ENCODE measurements at places on chromosomes 11 and 22.

DNA sequence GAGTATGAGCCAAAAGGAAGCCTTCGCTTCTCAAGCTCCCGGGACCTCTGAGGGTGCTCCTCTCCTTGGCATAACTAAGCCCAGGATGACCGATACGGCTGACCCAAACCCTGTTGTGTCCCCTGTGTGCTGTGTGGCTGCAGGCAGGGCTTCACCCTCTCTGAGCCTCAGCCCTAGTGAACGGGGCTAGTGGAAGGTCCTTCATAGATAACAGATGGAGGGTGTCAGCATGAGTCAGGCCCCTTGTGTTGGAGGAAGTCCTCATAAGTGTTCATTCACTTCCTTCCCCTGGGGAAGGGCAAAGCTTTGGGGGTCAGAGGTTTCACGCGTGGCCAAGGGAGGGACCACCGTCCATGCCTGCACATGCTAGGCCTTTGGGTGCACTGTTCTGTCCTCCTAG, 21.5 kb downstream of the SHISAL1 start:
- peak; percentile 24 for DNase-seq

DNA sequence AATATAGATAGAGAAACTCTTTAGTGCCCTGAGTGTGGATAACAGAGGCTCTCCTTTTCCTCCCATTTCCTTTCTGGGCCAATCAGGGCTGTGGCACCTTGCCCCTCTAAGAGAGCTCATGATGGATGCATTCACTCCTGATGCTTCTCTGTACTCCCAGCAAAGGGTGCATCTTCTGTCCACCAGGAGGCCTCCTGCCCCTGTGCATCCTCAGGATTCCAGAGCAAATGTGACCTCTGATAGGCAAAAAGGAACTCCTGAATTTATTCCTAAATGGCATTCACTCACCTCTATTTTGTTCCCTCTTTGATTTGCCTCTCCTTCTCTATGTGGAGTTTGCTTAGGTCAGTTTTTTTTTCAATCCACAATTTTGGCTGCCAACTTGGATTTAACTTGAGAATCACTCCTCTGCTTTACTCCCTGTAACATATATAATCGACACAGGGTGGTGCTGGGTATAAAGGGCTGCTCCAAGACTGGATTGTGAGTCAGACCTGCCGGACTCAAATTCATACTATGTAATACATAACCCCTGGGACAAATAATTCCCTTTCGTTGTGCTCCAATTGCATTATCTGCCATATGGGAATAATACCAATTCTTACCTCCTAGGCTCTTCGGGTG, 1.1 kb upstream of the MRGPRX4 start:
- no peak for DNase-seq

- DNase-seq, result no peak
These were observed 60.6 kb downstream of the DKK3 start for GRCh38 chr11:11947825-11948224.

DNA sequence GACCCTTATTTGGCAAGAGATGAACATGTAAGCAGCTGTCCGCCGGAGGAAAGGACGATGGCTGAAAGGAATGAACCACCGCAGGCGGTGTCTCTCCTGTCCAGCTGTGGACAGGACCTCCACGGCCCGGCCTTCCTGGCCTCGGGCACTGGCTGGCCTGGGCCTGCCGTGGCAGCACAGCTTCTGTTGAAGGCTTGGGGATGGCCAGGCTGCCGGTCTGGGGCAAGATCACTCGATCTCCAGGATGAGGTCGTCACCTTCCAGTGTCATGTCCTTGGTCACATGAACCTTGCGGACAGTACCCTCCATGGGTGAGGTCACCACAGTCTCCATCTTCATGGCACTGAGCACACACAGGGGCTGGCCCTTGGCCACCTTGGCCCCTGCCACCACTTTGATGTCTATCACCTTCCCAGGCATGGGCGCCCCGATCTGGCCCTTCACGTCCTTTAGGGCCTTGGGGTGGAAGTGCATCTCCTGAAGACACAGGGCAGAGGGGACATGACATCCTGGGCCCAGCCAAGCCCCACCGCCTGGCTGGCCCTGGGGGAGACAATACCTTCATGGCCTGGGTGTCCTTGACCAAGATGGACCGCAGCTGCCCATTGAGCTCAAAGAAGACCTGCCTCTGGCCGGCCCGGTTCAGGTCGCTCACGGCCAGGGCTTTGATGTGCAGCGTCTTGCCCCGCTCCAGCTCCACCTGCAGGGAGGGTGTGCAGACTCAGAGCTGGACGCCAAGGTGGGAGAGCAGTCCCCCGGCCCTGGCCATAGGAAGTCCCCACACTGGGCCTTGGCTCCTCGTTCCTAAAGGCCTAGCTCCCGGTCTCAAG, 5.6 kb downstream of the RCE1 start:
- DNase-seq, result no peak

- no peak for DNase-seq
These were observed 11.1 kb downstream of the OR5A2 start for GRCh38 chr11:59415111-59415510.

DNA sequence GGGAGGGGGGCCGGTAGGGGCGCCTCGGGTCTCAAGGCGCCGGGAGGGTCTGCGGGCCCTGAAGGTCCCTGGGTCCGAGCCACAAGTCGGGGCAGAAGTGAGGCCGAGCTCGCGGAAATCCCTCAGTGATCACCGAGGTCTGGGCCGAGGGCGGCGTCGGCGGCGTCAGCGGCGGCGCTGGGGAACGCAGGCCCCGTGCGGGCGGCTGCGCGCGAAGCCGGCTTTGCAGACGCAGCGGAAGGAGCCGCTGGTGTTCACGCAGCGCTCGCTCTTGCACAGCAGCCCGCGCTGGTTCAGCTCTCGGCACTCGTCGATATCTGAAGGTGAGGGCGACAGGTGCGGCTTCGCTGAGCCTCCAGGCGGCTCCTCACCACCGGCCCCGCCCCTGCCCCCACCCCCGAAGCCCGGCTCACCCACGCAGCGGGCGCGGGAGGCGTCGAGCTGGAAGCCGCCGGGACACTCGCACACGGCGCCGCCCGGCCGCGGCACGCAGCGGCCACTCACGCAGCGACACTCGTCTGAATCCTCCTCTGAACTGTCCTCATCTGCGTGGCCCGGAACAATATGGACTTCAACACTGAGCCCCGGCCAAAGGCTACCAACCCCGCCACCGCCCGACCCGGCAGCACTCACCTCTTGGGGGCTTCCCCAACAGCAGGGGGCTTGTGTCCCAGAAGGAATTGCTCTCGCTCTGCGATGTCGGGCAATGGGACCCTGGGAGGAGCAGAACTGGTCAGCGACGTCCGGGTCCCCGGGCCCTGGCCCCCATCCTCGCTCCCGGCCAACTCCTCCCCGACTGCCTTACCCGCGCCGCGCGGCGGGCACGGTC, 14.2 kb downstream of the SCYL1 start:
- DNase-seq, result no peak

DNA sequence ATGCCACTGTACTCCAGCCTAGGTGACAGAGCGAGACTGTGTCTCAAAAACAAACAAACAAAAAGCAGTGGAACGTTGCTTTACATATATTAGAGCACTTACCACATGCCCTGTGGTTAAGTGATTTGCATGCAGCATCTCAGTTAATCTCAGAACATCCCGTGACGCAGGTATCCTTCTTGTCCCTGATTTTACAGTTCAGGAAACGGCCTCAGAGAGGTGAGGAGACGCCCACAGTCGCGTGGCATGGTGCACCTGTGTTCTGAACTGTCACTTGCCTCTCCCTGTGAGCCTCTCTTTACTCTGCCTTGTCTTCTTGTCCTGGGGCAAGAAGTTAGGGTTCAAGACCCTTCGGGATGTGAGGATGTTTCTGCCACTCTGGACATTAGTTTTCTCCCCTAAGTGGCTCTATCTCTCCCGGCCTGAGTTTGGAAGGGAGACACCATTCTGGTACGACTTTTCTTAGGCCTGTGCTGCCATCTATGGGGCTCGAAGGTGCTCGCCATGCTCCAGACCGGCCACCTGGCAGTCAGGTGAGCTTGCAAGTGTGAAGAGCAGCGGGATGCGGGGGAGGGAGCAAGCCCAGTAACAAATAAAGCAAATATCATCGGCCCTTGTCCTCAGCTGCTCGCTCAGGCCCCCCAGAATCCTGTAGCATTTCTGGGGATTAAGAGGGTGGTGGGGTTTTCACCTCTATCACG, 25.6 kb downstream of the YWHAH start:
- DNase-seq, result peak; percentile 45

DNA sequence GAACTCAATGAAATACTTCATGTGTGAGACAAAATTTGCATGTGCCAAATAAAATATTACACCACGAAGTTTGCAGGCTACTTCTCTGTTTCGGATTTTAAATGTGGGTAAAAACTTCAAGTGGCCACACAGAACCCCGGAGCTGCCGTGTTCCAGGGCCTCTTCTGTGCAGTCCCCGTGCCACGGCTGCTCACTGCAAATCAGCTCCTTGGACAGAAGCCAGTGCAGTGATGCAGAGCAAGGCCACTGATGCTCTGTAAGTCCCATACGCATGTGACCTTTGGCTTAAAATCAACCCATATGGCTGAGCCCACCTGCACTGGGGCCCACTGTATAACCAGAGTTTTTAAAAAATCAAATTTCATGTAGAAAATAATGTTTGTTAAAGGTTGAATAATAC, 1309.4 kb downstream of the TBC1D22A start:
- no peak for DNase-seq

DNA sequence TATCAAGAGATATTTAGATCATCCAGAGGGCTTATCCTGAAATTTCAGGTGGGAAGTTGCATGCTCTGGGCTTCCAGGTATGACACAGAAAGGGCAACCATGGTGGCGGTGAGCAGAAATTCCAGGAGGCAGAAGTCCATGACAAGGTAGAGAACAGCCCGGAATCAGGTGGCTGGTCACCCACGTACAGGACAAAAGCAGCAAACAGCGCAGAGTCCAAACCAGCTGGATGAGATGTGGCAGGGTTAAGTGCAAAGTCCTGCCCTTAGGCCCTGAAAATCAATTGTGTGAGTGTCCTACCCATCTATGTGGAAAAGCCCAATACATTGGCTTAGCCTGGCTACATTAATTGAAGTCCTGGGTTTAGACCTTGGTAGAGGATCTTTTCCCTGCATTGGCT, 11.6 kb downstream of the PPFIBP2 start:
- DNase-seq, result no peak

GRCh38 chr11:130485983-130486382, 37.5 kb downstream of the ADAMTS15 start:
- DNase-seq, result no peak

GRCh38 chr11:19931771-19932369, 219.2 kb downstream of the NAV2 start:
- DNase-seq, result no peak

DNA sequence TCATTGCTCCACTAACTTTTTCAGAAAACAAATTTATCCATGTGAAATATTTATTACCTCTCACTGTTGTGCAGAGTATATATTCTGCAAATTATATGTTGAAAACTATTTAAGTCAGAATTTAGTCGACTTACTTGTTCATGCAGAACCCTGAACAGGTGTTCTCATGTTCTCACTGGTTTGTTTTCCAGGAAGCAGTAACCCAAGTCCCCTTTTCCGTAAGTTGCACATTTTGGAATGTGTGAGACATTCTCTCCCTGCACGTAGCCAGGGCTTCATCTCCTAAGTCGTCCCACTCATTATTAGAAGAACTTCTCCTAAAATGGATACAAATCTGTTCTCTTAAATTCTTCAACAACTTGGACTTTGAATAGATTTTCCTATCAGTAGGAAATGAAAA, 524.9 kb downstream of the CNTN5 start:
- no peak for DNase-seq

DNA sequence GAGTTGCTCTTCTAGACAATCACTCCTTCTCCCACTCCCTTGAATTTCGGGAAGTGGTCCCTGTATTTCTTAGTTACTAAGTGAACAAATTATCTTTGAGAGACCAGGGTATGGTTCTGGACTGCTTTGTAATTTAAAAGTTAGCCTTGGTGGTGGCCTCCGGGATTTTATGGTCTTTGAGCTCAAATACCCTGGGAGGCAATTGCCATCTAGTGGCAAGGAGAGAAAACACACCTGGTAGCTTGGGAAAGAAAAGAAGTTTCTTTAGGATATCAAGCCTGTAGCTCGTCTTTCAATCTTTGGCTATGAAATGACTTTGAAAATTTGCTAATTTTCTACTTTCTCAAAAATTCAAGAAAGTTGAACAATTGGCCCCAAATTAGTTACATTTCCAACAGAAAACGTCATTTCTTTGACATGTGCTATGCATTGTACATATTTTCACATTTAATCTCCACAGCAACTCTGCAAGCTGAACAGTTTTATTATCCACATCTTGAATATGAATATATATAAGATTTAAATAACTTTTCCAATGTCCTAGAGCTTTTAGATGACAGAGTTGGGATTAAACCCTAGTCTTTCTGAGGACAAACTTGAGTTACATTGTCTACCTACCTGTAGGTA, 39.1 kb downstream of the MMP27 start:
- DNase-seq, result no peak

- DNase-seq, result no peak
These were observed 12.3 kb upstream of the SH3BP1 start for GRCh38 chr22:37627121-37627520.

- no peak for DNase-seq
These were observed 2.5 kb downstream of the CHST1 start for GRCh38 chr11:45662665-45663485.

DNA sequence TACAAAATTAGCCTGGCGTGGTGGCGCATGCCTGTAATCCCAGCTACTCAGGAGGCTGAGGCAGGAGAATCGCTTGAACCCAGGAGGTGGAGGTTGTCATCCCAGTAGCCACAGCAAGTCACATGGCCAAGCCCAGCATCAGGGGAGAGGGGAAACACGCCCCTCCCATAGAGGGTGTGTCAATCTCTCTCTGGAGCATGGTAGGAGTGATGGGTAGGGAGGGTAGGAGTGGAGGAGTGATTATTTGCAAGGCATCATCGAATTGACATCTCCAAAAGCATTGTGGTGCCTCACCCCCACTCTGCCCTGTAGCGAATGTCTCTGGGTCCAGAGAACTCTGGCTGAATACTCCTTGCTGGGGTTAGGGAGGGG, 6.1 kb upstream of the SSTR3 start:
- DNase-seq, result no peak

DNA sequence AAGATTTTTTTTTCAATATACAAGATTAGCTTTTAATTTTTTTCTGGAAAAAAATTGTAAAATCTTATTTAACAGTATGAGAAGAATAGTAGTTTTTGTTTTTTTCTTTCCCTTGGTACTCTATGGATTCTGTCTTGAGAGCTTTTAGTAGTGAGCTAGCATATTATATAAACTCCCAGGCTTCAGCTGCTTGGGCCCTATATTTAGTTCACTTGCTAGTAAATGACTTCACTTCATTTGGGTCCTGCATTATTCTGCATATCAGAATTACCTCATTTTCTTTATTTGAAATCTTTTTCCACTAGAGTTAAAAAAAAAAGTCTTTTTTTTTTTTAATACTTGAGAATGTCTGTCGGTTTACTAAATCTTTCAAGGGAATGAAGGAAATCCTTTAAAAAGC, 33.1 kb downstream of the HIPK3 start:
- DNase-seq, result no peak

- DNase-seq, result no peak
These were observed 6.9 kb downstream of the KMT5B start for GRCh38 chr11:68206211-68206610.

GRCh38 chr11:76689313-76690260, 19.0 kb upstream of the LRRC32 start:
- DNase-seq, result no peak

DNA sequence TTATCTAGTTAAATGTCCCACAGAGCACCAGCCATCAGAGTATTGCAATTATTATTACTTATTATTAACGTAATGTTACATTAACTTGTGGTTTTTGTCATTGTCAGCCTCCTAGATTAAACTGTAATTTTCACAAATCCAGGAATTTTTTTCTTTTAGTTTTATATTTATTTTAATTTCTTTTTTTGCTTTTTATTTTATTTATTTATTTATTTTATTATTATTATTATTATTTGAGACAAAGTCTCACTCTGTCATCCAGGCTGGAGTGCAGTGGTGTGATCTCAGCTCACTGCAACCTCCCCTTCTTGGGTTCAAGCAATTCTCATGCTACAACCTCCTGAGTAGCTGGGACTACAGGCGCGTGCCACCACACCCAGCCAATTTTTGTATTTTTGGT, 202.9 kb upstream of the LUZP2 start:
- DNase-seq, result no peak

Measured in NK-92 treated with Interleukin-12 subunit alpha and Interleukin-12 subunit beta, amount 100 ng/mL, for 24 hours (cell line).